Fibroblast of lung (primary cell): ENCODE measurements at places on chromosomes 7 and 10.

- no peak overlapping the region for H3K27ac ChIP-seq
- no peak overlapping the region for H3K4me3 ChIP-seq
- no peaks in the 10 kb centered on the region for H3K4me1 ChIP-seq
- H3K27me3 ChIP-seq, result no peaks in the 10 kb centered on the region
- H3K36me3 ChIP-seq, result no peaks in the 10 kb centered on the region
Measured at GRCh38 chr10:118412932-118413331, 70.8 kb upstream of the FAM204A start.

DNA sequence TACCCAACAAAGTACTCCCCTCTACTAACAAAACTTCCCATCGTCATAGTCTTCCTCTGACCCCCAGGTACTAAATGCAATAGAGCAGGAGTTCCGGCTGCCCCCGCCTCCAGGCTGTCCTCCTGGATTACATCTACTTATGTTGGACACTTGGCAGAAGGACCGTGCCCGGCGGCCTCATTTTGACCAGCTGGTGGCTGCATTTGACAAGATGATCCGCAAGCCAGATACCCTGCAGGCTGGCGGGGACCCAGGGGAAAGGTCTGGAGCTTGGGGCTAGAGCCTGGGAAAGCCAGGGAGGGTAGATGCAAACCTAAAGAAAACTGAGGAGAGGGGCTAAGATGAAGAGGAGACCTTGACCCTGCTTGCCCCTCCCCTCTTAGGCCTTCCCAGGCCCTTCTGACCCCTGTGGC, 15.3 kb downstream of the EPHB6 start:
- H3K36me3 ChIP-seq, result no peaks in the 10 kb centered on the region
- H3K27me3 ChIP-seq, result no peaks in the 10 kb centered on the region
- no peaks in the 10 kb centered on the region for H3K4me1 ChIP-seq
- no peak for DNase-seq
- no peak overlapping the region for H3K4me3 ChIP-seq

GRCh38 chr7:129066290-129067131, 11.6 kb upstream of the TNPO3 start:
- H3K27me3 ChIP-seq, result no peaks in the 10 kb centered on the region
- H3K27ac ChIP-seq, result no peak overlapping the region
- H3K4me3 ChIP-seq, result no peak overlapping the region
- no peaks in the 10 kb centered on the region for H3K4me1 ChIP-seq
- H3K36me3 ChIP-seq, result no peaks in the 10 kb centered on the region

DNA sequence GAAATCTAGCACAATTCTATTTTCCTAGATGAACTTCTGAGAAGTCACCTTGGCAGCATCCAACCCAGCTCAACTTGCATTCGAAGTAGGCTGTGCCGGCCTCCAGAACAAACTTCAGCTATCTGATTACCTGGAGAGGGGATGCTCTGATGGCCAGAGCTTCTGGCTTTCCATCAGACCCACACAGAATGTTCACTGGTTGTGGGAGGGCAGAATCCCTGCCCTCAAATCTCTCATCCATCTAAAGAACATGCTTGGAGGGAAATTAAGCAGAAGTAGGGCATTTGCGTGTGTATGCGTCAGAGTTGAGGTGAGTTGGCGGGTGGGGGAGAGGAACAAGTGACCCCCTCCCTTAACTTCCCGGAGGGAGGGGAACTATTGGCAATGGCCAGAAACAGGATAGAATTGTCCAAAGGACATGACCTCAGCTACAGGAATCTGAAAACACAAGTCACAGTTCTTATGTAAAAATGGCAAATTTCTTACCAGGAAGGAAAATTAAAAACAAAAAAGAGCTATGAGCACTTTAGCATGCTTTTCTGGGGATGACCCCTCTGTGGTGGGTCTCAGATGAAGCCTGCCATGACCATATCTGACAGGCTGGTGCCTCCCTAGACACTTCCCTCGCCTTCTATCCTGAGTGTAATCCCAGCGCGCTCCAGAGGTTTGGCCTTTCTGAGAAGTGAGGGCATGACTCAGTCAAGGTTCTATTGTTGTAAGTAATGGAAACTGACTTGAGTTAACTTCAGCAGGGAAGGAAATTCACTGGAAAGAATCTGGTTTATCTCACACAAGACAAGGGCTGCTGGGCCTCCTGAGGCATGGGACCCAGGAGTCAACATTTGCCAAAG, 278.8 kb downstream of the RPS24 start:
- H3K27ac ChIP-seq, result no peak overlapping the region
- H3K4me3 ChIP-seq, result no peak overlapping the region
- H3K4me1 ChIP-seq, result peaks cover 4% of the 10 kb centered on the region
- no peaks in the 10 kb centered on the region for H3K27me3 ChIP-seq

GRCh38 chr10:51862149-51862548, 162.8 kb upstream of the CSTF2T start:
- no peak overlapping the region for H3K27ac ChIP-seq
- H3K4me3 ChIP-seq, result no peak overlapping the region
- H3K36me3 ChIP-seq, result no peaks in the 10 kb centered on the region
- H3K27me3 ChIP-seq, result no peaks in the 10 kb centered on the region

GRCh38 chr10:80462981-80463741, 9.1 kb downstream of the TSPAN14 start:
- H3K36me3 ChIP-seq, result no peaks in the 10 kb centered on the region
- H3K4me3 ChIP-seq, result no peak overlapping the region
- H3K27ac ChIP-seq, result peak overlapping the region; percentile 32
- peak; percentile 51 for DNase-seq
- no peaks in the 10 kb centered on the region for H3K27me3 ChIP-seq

- no peaks in the 10 kb centered on the region for H3K4me1 ChIP-seq
- no peaks in the 10 kb centered on the region for H3K27me3 ChIP-seq
- no peaks in the 10 kb centered on the region for H3K36me3 ChIP-seq
- no peak for DNase-seq
Measured at GRCh38 chr7:118169146-118169545, 14.8 kb upstream of the LSM8 start.

DNA sequence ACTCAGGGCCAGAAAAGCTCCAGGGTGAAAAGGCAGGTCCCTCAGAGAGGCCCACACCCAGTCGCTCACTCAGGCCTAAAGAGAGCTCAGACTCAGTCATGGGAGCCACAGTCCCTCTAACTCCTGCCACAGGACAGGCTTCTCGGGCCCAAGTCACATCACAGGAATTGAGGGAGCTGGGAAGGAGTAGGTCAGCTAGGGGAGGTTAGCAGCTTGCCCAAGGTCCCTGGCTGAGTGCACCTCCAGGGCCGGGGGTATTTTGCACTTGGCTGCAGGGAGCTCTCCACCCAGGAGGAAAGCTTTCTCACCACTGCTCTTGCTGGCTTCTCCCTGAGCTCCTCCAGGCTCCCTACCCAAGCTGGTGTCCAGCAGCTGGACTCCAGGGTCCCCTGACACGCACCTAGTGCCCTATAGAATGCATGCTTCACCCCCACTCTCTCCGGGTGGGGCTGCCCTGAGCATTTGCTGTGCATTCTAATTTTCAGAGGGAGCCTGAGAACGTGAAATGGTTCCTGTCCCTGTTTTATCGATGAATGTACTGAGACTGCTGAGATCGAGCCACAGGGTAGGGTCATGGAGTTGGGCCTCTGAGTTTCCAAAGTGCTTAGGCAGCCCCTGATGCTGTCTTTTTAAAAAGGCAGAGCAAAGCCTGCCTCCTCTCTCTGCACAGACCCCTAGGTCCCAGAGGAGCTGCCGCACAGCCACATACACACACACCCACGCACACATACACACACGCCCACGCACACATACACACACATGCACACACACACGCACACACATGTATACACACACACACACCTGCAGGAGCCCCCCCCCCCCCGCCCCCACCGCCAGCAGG, 37.9 kb upstream of the RET start:
- no peak for DNase-seq
- no peak overlapping the region for H3K27ac ChIP-seq

GRCh38 chr10:10477844-10478243, 539.8 kb upstream of the CELF2 start:
- H3K27me3 ChIP-seq, result no peaks in the 10 kb centered on the region
- no peak overlapping the region for H3K27ac ChIP-seq
- H3K36me3 ChIP-seq, result no peaks in the 10 kb centered on the region
- H3K4me3 ChIP-seq, result no peak overlapping the region

- peak; percentile 23 for DNase-seq
- no peaks in the 10 kb centered on the region for H3K36me3 ChIP-seq
- H3K4me3 ChIP-seq, result no peak overlapping the region
Measured at GRCh38 chr7:129670656-129671055, 59.1 kb downstream of the NRF1 start.

GRCh38 chr7:149261829-149262617, at the start of gene ZNF783:
Gene ZNF783 (plus strand): TSS chr7:149262196. CDS start chr7:149262334, 138 bp downstream.
- peak within 1 kb of the TSS; percentile 74 for H3K27ac ChIP-seq
- peak within 1 kb of the TSS; percentile 52 for H3K4me3 ChIP-seq
- H3K36me3 ChIP-seq, result peaks cover 4% of the 10 kb centered on the region

GRCh38 chr7:31093282-31093681, 41.2 kb downstream of the ADCYAP1R1 start:
- DNase-seq, result no peak
- H3K4me1 ChIP-seq, result no peaks in the 10 kb centered on the region
- no peaks in the 10 kb centered on the region for H3K36me3 ChIP-seq
- no peak overlapping the region for H3K4me3 ChIP-seq

- no peak overlapping the region for H3K27ac ChIP-seq
- H3K4me1 ChIP-seq, result no peaks in the 10 kb centered on the region
- peak; percentile 20 for DNase-seq
- H3K27me3 ChIP-seq, result no peaks in the 10 kb centered on the region
- peaks cover 8% of the 10 kb centered on the region for H3K36me3 ChIP-seq
Measured at GRCh38 chr10:35532141-35532540, 73.0 kb upstream of the GJD4 start.

DNA sequence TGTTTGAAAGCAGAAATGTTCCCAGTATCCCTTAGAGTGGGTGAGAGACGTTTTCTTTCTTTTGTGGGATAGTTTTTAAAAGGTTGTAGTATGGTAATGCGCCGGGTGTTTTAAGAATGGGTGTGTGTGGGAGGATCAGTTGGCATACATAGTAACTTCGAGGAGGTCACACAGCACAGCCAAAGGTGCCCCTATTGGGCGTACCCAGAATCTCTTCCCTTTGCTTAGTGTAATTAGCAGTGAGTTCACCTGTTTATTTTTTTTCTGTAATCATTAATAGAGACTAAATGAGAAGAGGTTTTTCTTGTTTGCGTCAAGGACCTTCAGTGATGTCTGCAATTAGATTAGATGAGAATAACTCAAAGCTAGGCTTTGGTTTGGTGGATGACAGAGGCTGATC, 1.5 kb downstream of the PLEKHA8 start:
- H3K27ac ChIP-seq, result no peak overlapping the region
- peak overlapping the region; percentile 84 for H3K4me3 ChIP-seq
- no peaks in the 10 kb centered on the region for H3K36me3 ChIP-seq

DNA sequence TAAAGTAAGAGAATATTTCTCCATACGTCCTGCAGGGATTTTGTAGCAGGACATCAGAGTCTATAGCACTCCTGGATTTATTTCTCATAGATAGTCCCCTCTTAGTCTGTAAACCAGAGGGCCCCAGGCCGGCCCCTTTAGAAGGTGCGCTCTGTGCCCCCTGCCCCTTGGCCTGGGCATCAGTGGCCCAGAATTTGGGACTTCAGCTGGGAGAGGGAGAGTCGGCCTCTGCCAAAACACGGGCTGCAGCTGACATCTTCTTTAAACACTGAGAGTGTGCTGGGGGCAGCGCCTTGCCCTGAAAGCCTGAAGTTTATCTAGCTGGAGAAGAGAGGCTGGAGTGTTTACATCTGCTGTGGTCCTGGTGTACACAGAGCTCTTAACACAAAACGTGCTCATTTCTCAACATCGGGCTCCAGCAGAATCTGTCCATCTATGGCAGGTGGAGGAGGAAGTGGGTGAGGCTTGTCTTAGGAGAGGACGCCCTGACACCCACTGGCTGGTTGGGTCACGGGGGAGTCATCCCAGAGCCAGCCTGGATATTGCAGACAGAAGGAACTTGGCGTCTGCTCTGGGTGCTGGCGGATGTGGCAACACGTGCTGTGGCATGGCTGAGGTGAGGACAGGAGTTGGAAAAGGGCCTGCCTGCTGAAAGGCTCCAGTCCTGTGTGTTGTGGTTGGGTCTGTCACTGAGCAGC, 5.0 kb upstream of the TACR2 start:
- DNase-seq, result no peak
- H3K36me3 ChIP-seq, result no peaks in the 10 kb centered on the region
- no peak overlapping the region for H3K27ac ChIP-seq
- H3K27me3 ChIP-seq, result peaks cover 10% of the 10 kb centered on the region

- H3K27ac ChIP-seq, result no peak overlapping the region
- H3K36me3 ChIP-seq, result no peaks in the 10 kb centered on the region
- H3K4me1 ChIP-seq, result no peaks in the 10 kb centered on the region
Measured at GRCh38 chr10:127943336-127943910, 36.5 kb downstream of the PTPRE start.

DNA sequence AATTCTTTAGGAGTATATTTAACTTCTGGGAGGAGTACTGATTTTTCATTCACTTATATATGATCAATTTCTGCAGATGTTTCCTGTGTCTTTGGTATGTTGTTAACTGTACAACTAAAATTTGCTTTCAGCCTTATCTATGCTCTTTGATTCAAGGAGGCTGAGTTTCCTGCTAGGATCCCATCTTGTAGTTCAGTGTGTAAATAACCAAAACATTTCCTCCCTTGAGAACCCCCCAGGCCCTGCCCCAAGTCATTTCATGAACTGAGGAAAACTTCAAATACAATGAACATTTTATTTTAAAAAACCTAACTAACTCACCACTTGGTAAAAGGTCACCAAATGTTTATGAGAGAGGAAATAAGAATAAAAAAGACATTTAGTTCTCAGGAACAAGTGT, 55.5 kb downstream of the VWA2 start:
- no peak for DNase-seq
- H3K27me3 ChIP-seq, result no peaks in the 10 kb centered on the region
- H3K4me1 ChIP-seq, result no peaks in the 10 kb centered on the region

DNA sequence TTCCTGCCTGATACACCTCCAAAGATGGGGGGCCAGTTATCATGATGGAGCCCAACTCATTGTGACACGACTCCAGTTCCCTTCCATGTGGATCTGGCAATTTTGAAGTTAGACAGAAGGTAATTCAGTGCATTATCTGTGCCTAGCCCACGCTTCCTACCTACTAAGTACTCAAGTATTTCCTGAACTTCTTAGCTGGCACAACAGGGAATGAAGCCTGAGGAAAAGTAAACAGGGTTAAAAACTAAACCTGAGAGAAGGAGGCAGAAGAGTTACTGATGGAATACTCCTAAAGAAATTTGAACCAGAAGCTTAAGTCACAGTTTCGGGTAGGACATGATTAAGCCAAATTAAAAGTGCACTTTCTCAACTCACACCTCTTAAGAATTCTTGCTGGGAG, 1.1 kb upstream of the SEC31B start:
- peaks cover 4% of the 10 kb centered on the region for H3K36me3 ChIP-seq
- no peaks in the 10 kb centered on the region for H3K27me3 ChIP-seq
- DNase-seq, result no peak
- peaks cover 5% of the 10 kb centered on the region for H3K4me1 ChIP-seq
